Type B pancreatic cell (in vitro differentiated cells): ENCODE measurements at places on chromosomes 7 and 10. TPM values are rescaled to one million over a fixed set of nuclear protein-coding genes. Genes with fewer than 3 reads are reported as not detected.

The TEX36 gene
- total RNA-seq, result not detected in 2 replicates

DNA sequence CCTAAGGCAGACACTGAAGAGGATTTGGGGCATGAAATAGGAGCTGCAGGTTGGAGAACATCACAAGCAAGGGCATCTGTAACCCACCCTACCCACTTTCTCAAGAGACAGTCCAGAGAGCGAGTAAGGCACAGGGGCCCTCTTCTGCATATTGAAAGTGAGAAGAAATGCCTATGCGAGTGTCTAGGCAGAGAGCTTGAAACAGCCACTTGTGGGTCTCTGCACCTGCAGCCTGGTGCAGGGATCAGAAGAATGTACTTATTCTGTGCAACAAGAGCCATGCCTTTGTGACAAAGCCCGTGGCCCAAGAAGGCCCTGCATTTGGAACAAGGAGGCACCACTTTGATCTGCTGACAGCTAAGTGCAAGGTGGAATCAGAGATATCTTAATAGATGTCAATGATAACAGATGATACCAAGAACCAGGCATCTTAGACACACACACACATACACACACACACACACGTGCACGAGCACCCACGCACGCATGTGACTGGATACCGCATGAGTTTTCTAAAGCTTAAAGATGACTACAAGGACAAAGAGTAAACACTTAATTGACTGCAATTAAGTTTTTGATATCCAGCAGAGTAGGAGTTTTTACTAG lies 89.3 kb downstream of the NPSR1 start:
- DNase-seq, result no peak

The IGFBP1 gene
- total RNA-seq, result 0.75 and 3.1 TPM in 2 replicates

GRCh38 chr7:104176332-104176731 lies 31.5 kb downstream of the ORC5 start:
- DNase-seq, result no peak

DNA sequence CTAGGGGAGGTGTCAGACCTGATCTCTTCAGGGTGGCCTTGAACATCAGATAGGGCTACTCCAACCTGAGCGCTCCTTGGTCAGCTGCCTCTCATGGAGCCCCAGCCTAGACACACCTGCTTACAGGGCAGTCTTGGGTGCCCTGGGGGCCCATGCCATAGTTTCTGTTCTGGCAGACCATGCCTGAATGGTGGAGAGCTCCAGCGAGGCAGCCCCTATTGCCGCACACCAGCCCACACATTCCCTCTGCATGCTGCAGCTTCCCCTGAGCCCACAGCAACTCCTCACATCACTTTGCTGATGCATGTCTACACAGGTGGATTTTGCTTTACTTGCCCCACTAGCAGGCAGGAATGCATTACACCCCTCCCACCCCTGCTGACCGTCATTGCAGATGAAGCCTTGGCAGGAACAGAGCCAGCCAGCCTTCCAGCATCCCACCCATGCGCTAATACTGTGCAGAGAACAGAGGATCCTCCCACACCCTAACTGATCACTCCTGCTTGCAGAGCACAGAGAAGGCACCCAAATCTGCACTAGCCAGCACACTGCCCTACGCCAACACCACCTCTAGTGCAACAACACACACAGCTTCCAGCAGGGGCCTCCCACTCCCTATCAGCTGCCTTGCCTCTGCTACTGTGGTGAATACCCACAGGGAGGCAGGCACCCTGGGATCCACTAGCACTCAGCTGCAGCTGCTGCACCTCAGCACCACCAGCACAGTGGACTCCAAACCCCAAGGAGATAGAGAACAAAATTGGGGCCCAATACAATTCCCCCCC lies 43.0 kb upstream of the GRM3 start:
- no peak for DNase-seq
